GM12864 (cell line): ENCODE measurements at places on chromosomes 13 and 19.
A peak's percentile ranks its signal among the peaks of the same experiment; 100 is the strongest.

- no peak for DNase-seq
Observed at GRCh38 chr19:28556371-28556770, 656.6 kb downstream of the UQCRFS1 start.

DNA sequence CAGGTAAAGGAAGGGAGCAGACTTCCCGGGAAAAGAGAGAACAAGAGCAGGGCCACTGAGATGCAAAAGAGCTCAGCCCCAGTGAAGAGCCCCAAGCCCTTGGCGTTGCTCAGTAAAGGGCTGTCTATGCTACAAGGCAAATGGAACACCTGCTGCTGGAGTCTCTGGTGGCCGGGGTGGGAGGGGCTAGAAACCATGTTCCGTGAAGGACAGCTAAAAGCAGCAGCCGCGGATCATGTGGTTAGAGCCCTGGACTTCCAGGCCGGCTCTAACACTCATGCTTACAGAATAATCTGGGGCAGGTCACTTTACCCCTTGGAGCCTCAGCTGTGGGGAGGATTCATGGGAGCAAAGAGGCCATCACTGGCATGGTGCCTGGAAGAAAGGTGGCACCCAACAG is 17.8 kb downstream of the POU2F2 start:
- DNase-seq, result no peak

DNA sequence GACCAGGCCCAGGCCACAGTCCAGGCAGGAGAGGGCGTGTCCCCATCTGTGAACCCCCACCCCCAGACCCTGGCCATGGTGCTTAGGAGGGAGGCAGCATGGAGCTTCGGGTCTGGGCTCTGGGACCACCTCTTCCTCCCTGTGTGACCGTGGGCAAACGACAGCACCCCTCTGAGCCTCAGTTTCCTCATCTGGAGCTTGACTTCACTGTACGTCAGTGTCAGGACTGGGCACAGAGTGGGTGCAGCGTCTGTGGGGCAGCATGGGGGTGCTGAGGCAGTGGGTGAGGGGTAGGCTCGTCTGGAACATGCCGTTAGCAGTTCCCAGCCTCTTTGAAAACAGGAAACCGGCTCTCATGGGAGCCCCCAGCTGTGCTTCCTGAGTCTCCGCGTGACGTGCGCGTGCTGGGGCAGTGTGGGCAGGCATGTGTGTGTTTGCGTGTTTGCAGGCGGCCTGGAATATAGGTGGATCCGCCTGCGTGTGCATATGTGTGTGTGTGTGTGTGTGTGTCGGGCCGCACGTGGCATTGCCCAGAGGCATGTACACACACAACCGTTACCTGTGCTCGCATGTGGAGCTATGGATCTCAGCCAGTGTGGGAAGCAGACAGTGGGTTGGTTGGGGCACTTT is 15.8 kb downstream of the ARRDC2 start:
- no peak for DNase-seq

GRCh38 chr19:40453151-40453735 is 9.1 kb upstream of the SERTAD3 start:
- no peak for DNase-seq

DNA sequence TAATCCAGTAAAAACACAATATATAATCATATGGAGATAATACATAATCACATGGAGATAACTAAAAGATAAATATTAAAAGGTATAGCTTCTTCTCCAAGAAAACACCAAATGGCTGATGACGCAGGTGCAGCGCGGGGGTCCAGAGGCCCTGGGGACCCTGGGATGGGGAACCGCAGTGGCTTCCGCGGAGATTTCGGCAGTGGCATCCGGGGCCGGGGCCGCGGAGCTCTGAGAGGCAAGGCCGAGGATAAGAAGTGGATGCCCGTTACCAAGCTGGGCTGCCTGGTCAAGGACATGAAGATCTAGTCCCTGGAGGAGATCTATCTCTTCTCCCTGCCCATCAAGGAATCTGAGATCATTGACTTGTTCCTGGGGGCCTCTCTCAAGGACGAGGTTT is 10.5 kb downstream of the ZNF44 start:
- no peak for DNase-seq

- DNase-seq, result no peak
Observed at GRCh38 chr13:75437582-75438318, 44.2 kb downstream of the TBC1D4 start.

GRCh38 chr13:113883921-113884804 is 20.3 kb upstream of the GAS6 start:
- no peak for DNase-seq

- no peak for DNase-seq
Observed at GRCh38 chr13:69585656-69586055, 522.0 kb upstream of the ATXN8OS start.

DNA sequence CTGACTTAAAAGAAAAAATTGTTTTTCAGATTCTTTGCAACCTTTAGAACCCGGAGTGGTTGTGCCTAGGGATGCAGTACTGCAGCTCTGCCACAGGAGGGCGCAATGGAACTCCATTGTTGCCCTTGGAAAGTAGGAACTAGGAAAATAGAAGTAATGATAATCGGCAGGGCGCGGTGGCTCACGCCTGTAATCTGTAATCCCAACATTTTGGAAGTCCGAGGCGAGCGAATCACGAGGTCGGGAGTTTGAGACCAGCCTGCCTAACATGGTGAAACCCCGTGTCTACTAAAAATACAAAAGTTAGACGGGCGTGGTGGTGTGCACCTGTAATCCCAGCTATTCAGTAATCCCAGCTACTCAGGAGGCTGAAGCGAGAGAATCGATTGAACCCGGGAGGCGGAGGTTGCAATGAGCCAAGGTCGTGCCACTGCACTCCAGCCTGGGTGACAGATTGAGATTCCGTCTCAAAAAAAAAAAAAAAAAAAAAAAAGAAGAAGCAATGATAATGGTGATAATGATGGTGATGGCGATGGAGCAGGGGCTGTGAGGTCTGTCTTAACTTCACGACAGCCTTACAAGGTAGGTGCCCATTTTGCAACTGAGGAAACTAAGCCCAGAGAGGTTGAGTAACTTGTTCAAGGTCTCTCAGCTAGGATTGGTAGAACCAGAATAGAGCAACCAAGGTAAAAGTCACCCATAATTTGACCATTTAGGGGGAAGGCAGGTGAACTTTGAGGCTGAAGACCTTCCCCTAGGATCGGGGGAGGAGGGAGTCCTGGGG is 5.5 kb upstream of the ADAMTS10 start:
- DNase-seq, result no peak

DNA sequence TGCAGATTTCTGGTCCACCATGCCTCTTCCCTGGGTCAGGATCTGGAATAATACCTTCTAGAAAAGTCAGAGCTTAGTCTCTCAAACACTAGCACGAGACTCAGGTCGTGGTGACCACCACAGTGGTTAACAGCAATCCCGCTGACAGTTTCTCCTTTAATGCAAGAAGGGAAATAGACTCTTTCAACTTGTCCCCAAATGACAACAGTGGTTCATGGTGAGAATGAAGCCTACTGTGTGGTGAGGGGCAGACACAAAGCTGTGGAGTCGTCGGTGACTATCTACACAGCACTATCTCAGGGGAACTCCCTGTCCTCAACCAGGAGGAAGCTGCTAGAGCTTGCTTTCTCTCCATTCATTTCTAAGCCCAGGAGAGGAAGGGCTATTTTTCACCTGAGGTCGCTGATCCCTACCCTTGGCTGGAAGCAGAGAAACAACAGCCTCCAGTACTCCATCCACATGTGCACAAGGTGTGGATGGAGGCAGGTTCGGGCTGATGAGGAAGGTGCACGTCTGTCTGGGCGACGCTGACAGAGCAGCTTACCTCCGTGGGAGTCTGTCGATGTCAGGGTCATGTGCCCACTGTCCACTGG is 72.4 kb downstream of the STK24 start:
- DNase-seq, result no peak

GRCh38 chr13:46476174-46476573 is 76.8 kb upstream of the LRCH1 start:
- DNase-seq, result no peak

DNA sequence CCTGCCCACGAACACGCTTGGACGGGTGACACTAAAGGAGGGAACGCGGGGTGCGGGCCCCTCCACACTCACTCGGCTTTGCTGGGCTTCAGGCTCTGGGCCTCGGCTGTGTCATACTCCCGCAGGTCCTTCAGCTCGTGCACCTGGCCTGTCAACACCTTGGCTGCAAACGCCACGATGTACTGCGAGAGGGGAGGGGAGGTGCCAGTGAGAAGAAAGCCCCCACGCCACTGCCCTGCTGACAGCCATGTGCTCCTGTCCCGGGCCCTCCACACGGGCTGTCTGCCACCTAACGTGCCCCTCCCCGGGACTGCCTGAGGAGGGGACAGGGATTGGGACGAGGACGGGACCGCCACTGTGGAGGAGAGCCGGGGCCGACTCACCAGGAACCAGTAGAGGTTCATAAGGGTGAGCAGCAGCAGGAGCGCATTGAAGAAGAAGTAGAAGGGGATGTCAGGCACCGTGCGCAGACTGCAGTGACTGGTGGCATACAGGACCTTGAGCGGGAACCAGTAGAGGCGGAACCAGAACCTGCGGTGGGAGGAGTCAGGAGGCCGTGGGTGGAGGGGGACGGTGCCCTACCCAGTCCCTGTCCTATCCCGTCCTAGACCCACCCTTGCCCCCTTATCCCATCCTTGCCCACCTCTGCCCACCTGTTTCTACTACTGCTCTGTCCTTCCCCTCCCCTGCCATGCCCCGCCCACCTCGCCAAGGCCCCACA is 16.9 kb downstream of the CERS1 start:
- DNase-seq, result no peak

GRCh38 chr13:61180234-61180633 is 235.4 kb downstream of the PCDH20 start:
- no peak for DNase-seq

- no peak for DNase-seq
Observed at GRCh38 chr19:48866692-48867091, 1.7 kb downstream of the PLEKHA4 start.

DNA sequence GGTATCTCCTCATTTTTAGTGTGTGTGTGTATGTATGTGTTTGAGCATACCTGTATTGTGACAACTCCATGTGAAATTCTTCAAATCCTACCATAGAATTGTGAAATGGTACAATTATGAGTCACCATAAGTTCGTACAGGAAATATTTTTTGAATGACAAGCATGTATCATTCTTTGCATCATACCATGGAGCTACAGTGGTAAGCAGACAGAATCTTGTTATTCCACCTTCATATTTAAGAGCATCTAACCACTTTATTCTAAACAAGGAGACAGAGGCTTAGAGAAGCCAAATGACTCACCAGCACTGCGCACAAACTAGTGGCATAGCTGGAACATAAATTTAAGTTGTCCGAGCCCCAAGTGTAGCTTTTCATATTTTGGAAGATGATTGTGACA is 4.5 kb upstream of the EPSTI1 start:
- DNase-seq, result no peak

- no peak for DNase-seq
Observed at GRCh38 chr19:56885173-56885985, 44.9 kb upstream of the PEG3 start.

- no peak for DNase-seq
Observed at GRCh38 chr13:28623782-28624706, 34.9 kb upstream of the POMP start.

DNA sequence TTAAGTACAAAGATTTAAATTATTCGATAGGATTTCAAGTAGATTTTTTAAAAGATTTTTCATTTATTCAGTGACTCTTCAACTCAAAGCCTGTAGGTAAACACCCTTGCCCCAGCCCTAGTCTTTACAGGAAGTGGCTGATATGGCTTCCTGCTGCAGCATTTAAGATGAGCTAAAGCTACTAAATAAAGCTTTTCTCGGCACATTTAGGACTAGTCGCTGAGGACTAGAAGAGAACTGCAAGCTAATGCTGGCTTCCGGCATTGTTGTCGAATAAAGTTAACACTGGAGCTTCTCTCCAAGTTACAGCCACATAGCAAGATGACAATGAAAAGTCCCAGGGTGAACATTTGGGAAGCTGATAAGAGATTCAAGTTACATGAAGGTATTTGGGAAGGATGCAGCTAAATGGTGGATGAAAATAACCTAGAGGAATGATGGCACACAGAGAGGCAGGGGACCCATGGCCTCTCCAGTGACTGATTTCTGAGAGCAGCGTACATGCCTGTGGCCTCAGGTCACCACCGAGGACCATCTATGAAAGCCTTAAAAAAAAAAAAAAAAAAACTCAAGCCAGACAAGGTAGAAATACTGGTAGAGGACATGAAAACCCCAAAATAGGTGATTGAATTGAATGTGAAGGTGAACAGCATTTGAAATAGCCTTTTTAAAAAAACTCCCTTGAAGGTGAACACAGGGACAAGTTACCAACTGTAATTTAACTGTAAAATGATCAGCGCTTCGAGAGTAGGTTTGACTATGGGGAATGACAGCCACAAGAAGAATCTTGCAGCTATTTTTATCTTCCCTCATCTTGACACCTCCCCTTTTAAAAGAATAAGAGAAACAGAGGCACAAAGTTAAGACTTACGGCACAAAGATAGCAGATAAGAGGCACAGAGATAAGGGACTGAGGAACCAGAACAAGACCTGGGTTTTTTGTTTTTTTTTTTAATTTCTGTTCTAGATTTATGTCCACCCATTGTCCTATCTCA is 155.4 kb downstream of the DCT start:
- DNase-seq, result peak; percentile 43

DNA sequence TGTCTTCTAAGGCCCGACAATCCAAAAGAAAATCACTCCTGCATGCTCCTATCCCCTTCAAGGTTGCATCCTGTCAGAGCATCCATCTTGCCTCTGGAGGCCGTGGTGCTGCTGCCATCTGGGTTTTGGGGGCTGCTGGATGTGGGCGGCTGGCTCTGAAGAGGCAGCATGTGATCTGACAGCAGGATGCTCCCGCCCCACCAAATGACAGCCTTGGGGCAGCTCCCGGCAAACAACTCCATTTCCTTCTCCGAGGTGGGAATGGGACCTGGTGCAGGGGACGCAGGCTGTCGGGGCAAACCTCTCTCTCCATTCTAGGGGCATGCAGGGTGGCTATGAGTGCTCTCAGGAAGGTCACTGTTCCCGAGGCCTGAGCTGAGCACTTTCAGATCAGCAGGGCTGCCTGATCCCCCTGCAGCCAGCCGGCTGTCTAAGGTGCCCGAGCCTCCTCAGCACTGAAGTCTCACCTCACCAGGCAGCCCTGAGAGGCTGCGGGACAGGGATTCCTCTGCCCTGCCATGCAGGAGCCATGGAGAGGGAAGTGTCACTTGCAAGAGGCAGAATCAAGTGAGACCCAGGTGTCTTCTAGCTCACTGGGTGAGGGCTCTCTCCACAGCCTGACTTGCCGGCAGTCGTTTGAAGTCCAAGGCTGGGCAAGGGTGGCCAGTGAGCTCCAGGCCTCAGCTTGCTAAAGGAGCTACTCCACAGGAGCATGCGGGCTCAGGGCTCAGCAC is 28.8 kb downstream of the TSSK6 start:
- DNase-seq, result no peak

DNA sequence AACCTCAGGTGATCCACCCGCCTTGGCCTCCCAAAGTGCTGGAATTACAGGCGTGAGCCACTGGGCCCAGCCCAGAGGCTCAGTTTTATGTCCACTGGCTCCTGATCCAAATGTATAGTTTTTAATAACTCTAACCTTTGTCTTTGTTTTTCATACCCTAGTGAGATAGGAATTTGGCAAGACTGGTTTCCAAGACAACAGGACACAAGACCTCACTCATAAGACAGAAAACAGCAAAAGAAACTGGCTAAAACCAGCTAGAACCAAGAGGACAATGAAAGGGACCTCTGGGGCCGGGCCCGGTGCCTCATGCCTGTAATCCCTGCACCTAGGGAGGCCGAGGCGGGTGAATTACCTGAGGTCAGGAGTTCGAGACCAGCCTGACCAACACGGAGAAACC is 27.6 kb downstream of the CPT1C start:
- DNase-seq, result no peak

GRCh38 chr13:47249266-47249665 is 352.4 kb upstream of the HTR2A start:
- DNase-seq, result no peak
